Psoas muscle (tissue), 8 donors: ENCODE measurements at places on chromosomes 13 and 19.

- no peaks in the 10 kb centered on the region for H3K4me1 ChIP-seq
- no peak for DNase-seq
- no peak overlapping the region for H3K4me3 ChIP-seq
- H3K36me3 ChIP-seq: no peaks in the 10 kb centered on the region
- no peaks in the 10 kb centered on the region for H3K27me3 ChIP-seq
Measured at GRCh38 chr19:50573741-50574461, 5.7 kb upstream of the LRRC4B start.

DNA sequence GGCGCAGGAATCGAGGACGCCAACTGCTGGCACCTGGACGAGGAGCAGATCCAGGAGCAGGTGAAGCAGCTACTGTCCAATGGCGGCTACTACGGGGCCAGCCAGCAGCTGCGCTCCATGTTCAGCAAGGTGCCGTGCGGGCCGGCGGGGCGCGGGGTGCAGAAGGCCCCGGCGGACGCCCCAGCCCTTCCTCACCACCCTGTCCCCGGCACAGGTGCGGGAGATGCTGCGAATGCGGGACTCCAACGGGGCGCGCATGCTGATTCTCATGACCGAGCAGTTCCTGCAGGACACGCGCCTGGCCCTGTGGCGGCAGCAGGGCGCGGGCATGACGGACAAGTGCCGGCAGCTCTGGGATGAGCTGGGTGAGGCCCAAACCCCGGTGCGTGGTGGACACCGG lies 13.6 kb downstream of the ZSWIM4 start:
- DNase-seq: no peak
- H3K27me3 ChIP-seq: no peaks in the 10 kb centered on the region
- H3K4me3 ChIP-seq: no peak overlapping the region
- H3K4me1 ChIP-seq: no peaks in the 10 kb centered on the region
- no peak overlapping the region for H3K27ac ChIP-seq
- H3K36me3 ChIP-seq: no peaks in the 10 kb centered on the region

DNA sequence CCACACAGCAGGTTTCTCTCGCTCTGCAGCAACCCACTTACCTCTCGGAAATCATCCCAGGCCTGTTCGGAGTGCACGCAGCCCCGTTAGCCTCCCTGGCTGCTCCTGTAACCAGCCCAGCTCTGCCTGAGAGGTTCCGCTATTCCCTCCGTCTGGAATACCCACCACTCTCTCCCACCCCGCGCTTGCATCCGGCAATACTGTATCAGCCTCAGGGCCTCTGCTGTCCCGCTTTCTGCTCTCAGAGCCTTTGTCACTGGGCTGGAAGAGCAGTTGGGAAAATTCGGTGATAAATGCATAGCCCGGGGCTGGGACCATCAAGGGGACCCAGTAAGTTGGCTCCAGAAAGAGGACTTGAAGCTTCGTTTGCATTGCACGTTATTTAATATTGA lies 759 bp upstream of the TLE6 start:
- peak overlapping the region; percentile 33 for H3K27ac ChIP-seq
- no peaks in the 10 kb centered on the region for H3K27me3 ChIP-seq
- H3K36me3 ChIP-seq: no peaks in the 10 kb centered on the region
- H3K4me3 ChIP-seq: peak overlapping the region; percentile 76

GRCh38 chr13:68185444-68186141 lies 955.5 kb upstream of the PCDH9 start:
- H3K27ac ChIP-seq: no peak overlapping the region
- H3K4me1 ChIP-seq: no peaks in the 10 kb centered on the region
- no peak overlapping the region for H3K4me3 ChIP-seq
- no peak for DNase-seq
- H3K27me3 ChIP-seq: no peaks in the 10 kb centered on the region

- H3K27me3 ChIP-seq: no peaks in the 10 kb centered on the region
- no peak overlapping the region for H3K4me3 ChIP-seq
- no peaks in the 10 kb centered on the region for H3K36me3 ChIP-seq
- H3K4me1 ChIP-seq: peaks cover 2% of the 10 kb centered on the region
- DNase-seq: no peak
Measured at GRCh38 chr13:36885901-36886300, 34.1 kb downstream of the SMAD9 start.

DNA sequence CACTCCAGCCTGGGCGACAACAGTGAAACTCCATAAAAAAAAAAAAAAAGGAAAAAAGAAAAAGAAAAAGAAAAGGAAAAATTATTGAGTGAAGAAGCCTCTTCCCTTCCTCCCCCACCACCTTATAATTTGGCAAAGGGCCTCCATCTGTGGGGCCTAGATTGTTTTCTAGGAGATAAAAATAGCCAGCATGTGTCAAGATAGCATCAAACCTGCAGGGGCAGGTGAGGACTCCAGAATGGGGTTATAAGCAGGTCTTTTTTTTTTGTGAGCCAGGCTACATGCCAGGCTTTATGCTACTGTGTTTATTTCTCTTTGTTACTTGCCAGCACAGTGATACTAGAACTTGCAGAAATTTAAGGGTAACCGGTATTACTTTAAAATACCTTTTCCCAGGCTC lies 11.7 kb upstream of the TRIM13 start:
- DNase-seq: no peak
- H3K27me3 ChIP-seq: no peaks in the 10 kb centered on the region
- H3K36me3 ChIP-seq: no peaks in the 10 kb centered on the region
- H3K4me1 ChIP-seq: peaks cover 14% of the 10 kb centered on the region
- no peak overlapping the region for H3K4me3 ChIP-seq

DNA sequence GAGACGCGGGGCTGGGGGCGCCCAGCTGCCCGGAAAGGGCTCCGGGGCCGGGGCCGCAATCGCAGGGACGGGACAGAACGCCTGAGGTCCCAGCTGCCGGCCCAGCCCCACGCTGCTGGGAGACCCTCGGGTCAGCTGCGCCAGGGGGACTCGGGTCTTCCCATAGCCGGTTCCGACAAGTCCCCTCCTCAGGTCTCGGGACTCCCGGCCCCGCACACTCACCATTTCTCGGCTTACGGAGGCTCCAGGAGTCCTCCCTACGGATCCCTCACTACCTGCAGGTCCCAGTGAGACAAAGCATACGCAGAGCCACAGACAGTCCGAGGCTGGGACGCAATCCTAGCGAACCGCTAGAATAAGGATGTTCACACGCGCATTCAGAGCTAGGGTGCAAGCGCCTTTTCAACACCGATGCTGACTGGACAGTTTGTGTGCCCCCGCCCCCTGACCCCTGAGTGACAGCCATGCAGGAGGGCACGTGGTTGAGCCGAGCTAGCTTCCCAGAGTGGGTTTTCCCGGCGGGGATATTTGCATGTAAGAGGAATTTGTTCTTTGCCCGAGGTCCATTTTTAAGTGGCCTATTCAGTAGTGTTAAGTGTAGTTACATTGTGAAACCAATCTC lies 13.6 kb downstream of the ZNF490 start:
- H3K27me3 ChIP-seq: no peaks in the 10 kb centered on the region
- no peak overlapping the region for H3K27ac ChIP-seq
- no peaks in the 10 kb centered on the region for H3K4me1 ChIP-seq
- no peaks in the 10 kb centered on the region for H3K36me3 ChIP-seq

DNA sequence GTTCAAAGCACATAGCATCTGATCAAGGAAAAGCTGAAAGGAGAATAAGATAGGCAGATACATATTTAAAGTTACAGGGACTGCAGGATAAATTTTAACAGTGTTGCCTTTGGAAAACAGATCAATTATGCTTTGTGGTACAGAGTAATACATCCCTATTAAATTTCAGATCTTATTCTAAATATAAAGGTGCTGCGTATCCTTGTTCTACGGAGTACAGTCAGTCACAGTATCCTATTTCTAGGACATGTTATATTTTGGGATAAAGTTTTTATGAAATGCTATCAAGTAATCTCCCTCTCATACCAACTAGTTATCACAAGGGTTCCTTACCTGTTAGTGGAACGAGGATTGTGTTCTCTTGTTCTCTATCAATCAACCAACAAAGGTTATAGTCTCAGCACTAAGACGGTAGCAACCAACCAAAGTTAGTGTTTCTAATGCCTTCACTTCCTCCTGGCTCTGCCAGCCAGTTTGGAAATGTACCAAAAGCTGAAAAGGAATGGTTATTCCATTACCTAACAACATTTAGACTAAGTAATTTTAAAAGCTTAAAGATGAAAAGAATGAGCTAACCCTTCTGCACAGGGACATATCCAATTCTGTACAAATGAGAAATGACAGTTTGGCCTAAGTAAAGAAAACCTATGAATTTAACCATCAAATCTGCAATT lies 35.2 kb downstream of the TSC22D1 start:
- peak overlapping the region; percentile 17 for H3K4me3 ChIP-seq
- peak overlapping the region; percentile 58 for H3K27ac ChIP-seq
- peaks cover 36% of the 10 kb centered on the region for H3K4me1 ChIP-seq
- peaks cover 31% of the 10 kb centered on the region for H3K36me3 ChIP-seq
- no peaks in the 10 kb centered on the region for H3K27me3 ChIP-seq
